ENCODE measurements at places on chromosomes 4 and X.

DNA sequence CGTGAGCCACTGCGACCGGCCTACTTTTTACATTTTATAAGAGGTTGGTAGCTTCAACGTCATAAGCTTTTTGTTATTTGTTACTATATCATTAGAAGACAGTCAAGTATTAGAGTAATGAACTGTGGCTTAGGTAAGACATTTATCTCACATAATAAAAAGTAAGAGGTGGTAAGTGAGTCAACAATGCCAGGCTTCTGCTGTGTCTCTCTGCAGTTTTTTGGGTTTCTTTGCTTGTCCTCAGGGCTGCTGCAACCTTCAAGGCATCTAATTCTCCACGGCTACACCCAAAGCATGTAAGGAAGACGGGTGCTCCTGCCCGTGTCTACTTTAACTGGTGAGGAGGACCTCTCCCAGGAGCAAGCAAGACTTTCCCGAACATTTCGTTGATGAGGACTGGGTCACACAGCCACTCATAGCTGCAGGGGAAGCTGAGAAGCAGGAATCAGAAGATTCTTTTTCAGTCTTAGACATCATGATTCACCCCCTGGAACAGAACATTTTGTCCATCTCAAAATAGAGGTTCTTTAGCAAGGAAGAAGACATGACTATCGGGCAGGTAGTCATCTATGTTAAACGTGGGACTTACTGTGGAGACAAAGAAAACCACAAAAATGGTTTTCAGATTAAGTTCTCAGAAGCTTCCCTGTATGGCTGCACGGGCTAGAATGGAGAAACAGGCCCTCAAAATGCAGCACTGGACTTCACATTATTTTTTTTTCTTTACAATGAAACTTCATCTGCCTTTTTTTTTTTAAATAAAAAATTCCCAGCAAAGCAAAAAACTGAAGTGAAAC is 13.0 kb upstream of the RHOH start:
- no peak for DNase-seq

- DNase-seq = no peak
Observed at GRCh38 chr4:7009564-7009963, 33.6 kb upstream of the TADA2B start.

DNA sequence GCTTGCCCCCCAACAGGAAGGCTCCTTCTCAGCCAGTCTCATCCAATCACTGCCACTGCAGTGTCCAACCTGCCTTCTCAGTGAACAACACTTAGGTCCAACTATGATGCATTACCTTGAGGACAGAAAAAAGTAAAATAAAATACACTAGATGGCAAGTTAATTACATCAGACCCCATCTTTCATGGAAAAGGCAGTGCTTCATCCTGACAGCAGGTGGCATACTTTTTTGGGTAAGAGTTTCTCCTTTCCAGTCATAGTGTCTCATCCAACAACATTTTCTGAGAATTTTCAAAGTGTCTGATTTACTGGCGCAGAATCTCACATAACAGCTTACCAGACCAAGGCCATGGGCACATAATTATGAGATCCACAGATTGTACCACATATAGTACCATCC is 1742.8 kb downstream of the PCDH7 start:
- DNase-seq = no peak

- no peak for DNase-seq
Observed at GRCh38 chrX:23505531-23506303, 161.6 kb upstream of the PRDX4 start.

- DNase-seq = no peak
Observed at GRCh38 chr4:80276931-80277330, 10.5 kb downstream of the FGF5 start.

DNA sequence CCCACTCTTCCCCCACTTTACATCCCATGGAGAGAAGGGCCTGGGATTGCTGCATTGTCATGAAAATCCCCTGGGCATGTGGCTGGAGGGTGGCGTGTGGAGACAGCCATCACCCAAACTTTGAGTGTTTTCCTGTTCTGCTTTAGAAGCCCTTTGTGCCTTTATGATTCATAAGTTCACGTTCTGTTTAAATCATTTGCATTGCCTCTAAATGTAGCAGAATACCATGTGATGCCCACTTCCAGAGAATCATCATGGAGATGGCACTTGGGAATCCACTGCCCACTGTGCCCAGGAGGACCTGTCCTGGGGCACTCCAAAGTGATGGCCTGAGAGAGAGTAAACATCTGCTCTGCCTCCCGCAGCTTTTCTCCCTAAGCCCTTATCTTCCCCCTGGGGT is 52.8 kb downstream of the MED28 start:
- DNase-seq = no peak

- no peak for DNase-seq
Observed at GRCh38 chr4:7762376-7763030, 177.2 kb downstream of the AFAP1 start.

GRCh38 chr4:85963231-85963630 is 396.6 kb downstream of the MAPK10 start:
- DNase-seq = no peak
